ENCODE measurements at places on chromosomes 11 and 22.

DNA sequence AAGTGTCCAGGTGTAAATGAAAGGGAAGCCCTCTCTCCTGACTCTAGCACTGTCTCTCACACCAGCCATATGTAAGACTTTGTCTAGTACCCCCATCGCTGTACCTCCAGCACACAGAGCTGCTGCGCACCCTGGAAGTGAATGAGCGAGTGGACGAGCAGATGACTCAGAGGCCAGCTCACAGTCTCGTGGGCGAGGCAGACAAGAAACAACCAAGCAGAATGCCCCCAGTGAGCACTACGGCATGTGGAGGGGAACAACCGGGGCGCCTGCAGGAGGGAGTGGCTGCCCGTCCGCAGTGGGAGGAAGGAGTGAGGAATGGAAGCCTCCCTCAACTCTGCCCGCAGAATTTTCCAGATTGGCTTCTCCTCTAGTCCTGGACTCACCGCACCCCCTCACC is 46.4 kb downstream of the MCM5 start:
- peak; percentile 84 for DNase-seq

GRCh38 chr22:50507421-50507990 is at the start of gene LMF2:
Gene LMF2, minus strand, starts transcription at chr22:50507702. Its CDS starts 27 bp downstream, at chr22:50507675.
- DNase-seq = peak; percentile 88

GRCh38 chr11:6260207-6260726 is 629 bp downstream of the CCKBR start:
- DNase-seq = no peak

DNA sequence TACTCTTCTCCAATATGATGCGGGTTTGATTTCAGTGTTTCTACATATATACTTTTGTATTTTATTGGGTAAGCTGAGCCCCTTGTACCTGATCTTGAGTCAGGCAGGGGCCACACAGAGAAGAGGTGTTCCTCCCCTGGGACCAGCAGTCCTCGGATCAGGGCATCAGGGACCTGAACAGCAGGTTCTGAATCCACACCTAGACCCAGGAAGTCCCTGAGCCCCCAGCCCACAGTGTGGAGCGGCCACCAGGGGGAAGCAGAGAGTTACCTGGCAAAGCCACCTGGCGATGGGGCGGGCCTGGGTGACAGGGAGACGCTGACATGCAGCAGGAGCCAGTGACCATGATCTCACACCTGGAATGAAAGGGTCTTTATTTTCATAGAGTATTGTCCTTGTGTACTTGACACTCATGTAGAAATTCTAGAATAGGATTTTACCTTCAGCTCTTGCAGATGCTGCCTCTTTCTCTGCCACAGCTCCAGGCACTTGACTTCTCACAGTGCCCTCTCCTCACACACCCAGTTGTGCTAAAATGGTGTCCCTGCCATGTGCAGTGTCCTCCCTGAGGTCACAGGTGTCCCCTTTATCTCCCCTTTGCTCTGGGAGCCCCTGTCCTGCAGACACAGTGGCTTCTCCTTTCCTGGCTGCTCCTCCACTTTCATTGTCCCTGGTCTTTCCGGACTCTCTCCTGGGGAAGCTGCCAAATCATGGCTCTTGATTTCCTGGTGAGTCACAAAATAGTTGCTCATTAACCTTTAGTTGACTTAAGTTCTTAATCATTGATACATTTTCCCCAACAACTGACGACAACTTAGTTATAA is 48.5 kb downstream of the GGTLC2 start:
- DNase-seq = peak; percentile 72

DNA sequence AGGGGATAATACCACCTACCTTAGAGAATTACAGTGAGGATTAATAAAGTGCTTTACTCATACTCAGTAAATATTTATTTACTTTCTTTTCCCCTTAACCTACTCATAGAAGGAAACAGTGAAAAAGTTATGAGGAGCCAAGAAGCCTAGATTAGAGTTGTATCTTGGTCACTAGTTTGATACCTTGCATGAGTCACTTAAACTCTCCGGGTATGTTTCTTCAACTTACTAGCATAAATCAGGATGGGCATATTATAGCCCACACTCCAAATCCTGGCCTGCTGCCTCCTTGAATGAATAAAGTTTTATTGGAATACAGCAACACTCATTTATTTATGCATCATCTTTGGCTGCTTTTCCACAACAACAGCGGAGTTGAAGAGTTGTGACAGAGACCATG is 8.2 kb downstream of the FBXO3 start:
- DNase-seq = no peak

GRCh38 chr11:78350646-78351165 is 66.9 kb downstream of the GAB2 start:
- DNase-seq = peak; percentile 63

GRCh38 chr11:47950396-47950795 is 30.0 kb upstream of the PTPRJ start:
- DNase-seq = no peak
